ENCODE measurements at places on chromosomes 1 and 21. TPM values are rescaled to one million over a fixed set of nuclear protein-coding genes. Genes with fewer than 3 reads are reported as not detected.

DNA sequence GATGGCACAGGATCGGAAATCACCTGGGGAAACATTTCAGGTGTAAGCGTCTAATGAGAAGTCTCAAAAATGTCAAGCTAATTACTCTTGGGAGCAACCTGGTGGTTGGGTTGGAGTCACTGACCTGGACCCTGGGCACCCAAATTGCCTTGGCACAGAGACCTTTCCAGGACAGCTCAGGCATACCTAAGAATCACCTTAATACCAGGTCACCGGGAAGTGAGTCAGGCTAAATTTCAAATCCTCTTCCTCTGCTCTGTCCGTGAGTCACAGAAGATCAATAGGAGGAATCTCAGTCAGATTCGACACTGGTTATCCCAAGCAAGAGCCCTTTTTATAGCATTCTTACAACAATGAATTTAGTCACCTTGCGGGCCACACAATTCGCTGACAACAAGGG is 179.6 kb upstream of the CAMK1G start:
- DNase-seq: no peak

GRCh38 chr1:119003413-119004128 is 15.4 kb upstream of the TBX15 start:
- no peak for DNase-seq

DNA sequence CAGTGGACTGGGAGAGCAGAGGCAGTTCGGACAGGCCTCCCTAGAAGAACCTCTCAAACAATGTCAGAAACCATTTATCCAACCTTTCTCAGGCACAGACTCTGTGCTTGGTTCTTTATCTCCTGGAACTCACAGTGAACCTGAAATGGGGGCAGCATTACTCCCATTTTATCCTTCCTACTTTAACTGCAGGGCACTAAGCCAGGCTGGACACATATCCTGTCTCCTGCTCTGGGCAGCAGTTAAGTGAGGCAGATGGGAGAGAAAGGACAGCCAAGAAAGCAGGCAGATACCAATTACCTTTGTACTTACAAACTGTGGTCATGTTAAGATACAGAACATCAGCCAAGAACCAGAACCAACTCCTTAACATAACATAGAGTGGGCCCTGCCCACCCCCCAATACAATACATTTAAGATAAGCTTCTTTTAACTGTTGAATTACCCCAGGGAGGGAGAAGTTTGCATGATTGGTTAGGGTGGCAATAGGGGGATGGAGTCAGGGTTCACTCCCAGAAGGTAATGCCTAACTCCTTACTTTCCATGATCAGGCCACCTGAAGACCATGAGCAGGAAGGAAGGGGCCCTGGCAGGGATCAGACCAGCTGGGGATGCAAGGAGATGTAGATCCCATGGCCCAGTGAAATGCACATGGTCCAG is 10.9 kb downstream of the KDF1 start:
- no peak for DNase-seq

- no peak for DNase-seq
These were observed 73.2 kb downstream of the ADGRL2 start for GRCh38 chr1:81873946-81874345.

GRCh38 chr1:205127646-205128045 is 5.9 kb upstream of the RBBP5 start:
- no peak for DNase-seq

GRCh38 chr1:24491577-24492360 is 10.9 kb upstream of the RCAN3 start:
- DNase-seq: no peak

DNA sequence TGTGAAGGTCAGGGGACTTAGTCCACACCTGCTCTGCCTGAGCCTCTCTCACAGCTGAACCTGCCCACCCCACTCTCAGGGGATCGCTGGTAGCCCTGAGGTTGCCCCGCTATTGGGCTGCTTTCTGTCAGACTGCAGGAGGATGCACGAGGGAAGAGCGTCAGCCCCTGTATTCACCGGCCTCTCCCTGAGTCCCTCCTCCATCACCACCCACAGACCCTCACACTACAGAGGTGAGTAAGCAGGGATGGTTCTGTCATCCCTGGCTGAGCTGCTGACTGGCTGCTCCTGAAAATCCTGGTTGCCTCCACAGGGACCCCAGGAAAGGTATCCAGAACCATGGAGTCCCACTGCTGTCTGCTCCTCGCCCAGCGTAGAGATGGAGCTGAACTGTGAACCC is 118.7 kb downstream of the SYT2 start:
- DNase-seq: no peak

GRCh38 chr1:226125831-226126230 is 60.7 kb downstream of the ACBD3 start:
- DNase-seq: no peak

HUNK gene
- total RNA-seq: not detected

ARID1A gene
- total RNA-seq: 74.6 TPM
